ENCODE measurements at places on chromosomes 2 and 18.

DNA sequence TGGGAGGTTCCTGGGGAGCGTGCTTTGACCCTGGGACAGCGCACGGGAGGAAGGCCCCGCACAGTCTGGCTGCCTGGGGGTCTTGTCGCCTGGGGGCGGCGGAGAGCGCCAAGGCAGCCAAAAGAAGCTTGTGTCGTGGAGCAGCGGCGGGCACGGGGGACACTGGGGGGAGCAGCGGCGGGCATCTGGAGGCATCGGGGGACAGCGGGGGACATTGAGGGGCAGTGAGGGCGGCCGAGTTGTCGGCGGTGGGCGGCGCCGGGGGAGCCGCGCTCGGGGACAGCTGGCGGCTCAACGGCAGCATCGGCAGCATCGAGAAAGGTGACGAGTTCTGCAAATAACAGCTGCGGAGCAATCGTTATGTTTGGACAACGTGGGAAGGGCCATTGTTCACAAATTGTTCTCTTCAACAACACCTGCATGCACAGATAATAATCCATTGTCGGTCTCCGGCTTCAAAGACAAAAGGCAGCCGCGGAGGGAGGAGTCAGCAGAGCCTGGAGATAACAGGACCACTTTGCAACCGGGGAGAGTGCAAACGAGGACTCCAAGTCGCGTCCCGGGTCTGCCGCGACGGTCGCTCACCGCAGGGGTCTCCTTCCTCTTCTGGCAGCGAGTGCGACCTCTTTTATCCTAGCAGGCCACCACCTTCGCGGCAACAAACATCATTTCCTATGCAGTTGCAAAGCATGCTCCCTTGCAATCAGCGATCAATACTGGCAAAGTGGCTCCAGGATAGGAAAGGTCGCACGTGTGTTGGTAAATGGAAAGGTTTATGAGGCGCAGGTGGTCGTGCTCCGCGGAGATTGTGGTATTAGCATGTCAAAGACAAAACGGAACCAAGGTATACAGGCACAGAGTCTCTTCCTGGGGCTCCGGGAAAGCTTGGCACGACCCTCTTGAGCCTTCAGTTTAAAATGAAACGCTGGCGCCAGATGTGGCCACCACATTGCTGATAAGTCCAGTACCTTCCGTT lies 132.3 kb upstream of the DLX2 start:
- no peak for DNase-seq

DNA sequence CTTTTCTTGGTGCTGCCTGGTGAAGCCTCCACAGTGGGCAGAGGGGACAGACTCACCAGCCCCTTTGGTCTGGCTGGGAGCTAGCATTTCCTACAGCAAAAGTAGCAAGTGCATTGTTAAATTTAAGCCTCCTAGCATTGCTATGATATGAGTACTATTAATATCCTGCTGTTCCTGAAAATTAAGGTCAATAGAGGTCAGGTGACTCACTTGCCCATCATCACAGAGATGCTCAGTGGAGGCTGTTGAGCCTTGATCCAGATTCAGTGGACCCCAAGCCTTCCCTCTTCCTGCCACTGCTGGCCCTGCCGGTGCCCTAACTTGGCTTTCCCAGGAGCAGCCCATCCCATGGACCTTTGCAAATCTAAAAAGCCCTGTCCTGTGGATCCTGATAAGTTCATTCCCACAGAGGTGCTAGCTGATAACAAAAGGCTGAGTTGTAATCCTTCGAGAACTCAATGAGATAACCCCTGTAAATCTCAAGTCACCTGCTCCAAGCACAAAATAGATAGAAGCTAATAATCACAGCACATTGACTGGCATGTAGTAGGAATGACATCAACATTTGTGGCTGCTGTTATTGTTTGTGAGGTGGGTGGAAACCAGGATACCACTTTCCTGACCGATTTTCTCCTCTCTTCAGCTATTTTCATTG lies 84.4 kb downstream of the THNSL2 start:
- no peak for DNase-seq

GRCh38 chr2:47271054-47272000 lies 116.2 kb upstream of the STPG4 start:
- DNase-seq: no peak

- no peak for DNase-seq
These were observed 3.5 kb upstream of the LAPTM4A start for GRCh38 chr2:20054931-20055330.

All from fibroblast of skin of right quadriceps (primary cell).